Brain (organoid and tissue), 16 donors: ENCODE measurements at places on chromosomes 7 and 10.

DNA sequence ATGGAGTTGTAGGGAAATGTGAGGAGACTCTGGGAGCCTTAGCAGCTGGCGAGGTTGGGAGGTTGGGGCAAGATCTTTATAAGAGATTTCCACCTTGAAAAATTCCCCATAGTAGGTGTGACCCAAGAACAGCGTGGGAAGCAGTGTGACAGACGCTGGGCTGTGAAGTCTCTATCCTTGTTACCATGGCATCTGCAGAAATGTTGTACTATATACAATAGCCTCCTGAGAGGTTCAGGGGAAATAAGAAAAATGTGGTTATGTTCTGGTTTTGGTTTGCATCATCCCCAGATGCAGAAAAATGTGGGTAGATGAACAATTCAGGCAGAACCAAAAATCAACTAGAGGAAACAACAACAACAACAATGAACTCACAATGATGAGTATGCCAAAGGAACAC is 498.6 kb downstream of the SH2D4B start:
- DNase-seq: no peak

- DNase-seq: no peak
These were observed 22.1 kb downstream of the HKDC1 start for GRCh38 chr10:69242040-69242851.

DNA sequence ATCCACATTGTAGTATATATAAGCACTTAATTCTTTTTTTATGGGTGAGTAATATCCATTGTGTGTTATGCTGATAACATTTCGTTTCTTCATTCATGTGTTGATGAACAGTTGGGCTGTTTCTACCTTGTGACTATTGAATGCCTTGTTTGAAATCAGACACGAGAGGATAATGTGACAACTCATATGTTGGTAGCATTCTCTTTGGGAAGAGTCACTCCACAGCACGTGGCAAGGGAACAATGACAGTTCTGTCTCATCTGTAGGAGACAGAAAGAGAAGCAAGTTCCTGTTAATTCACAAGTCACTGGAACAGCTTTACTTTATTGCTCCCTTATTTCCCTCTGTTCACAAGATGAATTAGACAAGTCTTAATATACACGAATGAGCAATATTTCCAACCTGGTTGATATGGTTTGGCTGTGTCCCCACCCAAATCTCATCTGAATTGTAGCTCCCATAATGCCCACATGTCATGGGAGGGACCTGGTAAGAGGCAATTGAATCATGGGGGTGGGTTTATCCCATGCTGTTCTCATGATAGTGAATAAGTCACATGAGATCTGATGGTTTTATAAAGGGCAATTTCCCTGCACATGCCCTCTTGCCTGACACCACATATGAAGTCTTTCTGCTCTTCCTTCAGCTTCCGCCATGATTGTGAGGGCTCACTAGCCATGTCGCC is 125.3 kb downstream of the SEC23IP start:
- DNase-seq: no peak

DNA sequence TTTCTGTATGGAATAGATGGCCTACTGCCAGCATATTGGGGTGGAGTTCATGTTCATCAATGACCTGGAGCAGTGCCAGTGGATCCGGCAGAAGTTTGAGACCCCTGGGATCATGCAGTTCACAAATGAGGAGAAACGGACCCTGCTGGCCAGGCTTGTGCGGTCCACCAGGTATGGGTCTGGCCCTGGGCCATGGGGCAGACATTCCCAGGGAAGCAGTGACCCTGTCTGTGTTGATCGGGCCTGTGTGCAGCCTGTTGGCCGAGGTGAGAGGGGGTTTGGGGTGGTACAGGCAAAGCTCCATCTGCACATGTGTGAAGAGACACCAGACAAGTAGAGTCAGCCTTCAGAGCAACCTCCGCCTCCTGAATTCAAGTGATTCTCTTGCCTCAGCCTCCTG is 67.3 kb downstream of the OGDH start:
- no peak for DNase-seq

GRCh38 chr7:30391806-30392205 is 86.8 kb downstream of the NOD1 start:
- no peak for DNase-seq
